MV-4-11 (cell line): ENCODE measurements at places on chromosomes 16 and 17.

DNA sequence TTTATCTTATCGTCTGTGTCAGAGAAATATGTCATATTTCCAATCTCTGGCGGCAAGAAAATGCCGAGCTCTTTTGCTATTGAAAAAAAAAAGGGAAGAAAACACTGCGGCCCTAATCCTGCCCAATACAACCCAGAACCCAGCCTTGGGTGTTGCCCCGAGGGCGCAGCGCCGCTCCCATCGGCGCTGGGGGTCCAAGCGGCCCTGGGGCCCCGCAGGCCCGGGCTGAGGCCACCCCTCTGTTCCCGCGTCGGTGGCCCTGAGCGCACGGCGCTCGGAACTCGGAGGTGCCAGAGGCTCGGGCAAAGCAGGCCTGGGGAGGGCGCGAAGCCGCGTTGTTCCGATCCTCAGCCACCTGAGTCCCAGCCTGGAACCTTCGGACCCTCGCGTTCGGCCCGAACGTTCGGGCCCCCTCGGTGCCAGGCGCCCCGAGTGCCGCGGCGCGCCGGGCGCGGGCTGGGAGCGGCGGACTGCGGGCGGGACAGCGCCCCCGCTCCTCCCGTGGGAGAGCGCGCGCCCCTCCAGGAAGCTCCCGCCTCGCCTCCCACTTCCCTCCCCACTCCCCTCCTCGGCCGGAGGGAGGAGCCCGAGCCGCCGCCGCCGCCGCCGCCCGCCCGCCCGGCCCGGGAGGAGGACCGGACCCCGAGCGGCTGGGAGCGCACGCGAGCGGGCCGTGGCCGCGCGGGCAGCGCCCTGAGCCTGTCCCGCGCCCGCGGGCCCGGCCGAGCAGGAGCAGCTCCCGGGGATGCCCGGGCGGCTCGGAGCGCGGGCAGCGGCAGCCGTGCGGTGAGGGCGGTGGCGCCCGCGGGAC lies at the start of gene CPNE2:
CPNE2 (plus strand) TSS at position 609 of the 811 bp plus-strand sequence. CDS start 18,160 bp downstream, outside the sequence.
- DNase-seq, result peak; percentile 32

- no peak for DNase-seq
These were observed 78.5 kb downstream of the RAB11FIP4 start for GRCh38 chr17:31469959-31470358.

DNA sequence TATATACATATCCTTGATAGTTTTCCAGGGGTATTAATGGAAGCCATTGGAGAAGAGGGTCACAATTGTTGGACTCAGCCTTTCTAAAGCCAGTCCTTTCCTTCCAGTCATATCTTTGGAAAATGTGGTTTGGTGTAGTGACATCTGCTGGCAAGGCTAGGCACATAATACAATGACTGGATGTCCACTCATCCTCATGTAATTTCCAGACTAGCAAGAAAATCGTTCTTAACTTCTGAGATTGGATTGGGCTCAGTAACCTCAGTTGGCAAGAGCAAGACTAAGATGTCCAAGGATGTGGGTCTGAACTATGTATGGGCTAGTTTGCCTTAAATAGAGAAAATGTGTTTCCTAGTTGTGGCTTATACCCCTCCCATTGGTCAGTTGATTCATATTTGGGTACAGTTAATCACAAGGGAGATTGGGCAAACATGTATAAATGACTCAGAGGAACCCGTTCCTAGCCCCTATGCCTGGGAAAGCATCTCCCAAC lies 8.7 kb upstream of the KAT7 start:
- peak; percentile 77 for DNase-seq

DNA sequence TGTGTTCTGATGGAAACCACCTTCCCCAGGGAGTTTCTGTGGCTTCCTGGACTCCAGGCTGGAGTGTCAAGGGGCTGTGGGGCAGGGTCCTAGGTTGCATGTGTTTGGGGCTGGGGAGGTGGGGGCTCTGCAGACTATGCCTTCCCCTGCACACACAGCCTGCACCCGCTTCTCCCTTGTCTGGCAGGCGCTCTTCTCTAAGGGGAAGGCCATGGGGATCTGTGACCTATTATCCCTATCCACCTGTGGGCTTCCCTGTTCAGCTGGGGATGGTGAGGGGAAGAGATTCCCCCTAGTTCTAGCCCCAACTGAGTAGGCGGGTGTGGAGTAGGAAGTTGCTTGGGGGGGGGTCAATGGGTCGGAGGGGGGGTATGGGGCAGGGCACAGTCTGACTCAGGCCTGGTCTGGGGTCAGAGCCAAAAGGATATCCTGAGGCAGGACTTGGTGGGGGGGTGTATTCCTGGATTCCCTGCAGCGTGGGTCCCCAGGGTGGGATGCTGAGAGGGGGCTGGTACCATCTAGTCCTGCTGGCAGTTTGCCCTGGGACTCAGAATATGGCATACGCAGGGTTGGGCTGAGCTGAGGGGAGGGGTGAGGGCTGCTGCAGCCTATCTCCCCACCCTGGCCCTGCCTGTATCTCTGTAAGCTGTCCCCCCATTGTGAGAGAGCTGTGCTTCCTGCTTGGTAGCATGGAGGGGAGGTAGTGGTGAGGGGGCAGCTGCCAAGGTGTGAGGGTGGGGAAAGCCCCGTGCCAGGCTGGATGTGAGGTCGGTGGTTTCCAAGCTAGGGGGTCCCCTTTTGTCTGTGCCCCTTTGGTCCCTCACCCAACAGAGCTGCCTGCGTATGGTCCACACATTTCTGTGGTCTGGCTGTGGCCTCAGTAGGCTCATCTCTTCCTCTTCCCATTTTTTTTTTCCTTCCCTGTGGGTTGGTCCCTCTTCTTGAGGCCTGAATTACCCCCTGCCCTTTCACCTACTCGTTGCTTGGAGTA lies 14.7 kb downstream of the RARA start:
- DNase-seq, result peak; percentile 69

- DNase-seq, result no peak
These were observed 34.6 kb upstream of the MYOCD start for GRCh38 chr17:12631076-12631475.

- no peak for DNase-seq
These were observed 100.7 kb upstream of the CHMP6 start for GRCh38 chr17:80890921-80891396.

- DNase-seq, result peak; percentile 67
These were observed 22.8 kb upstream of the PVALEF start for GRCh38 chr17:81142301-81143199.

- peak; percentile 81 for DNase-seq
These were observed 14.2 kb downstream of the SNX20 start for GRCh38 chr16:50666658-50667496.

DNA sequence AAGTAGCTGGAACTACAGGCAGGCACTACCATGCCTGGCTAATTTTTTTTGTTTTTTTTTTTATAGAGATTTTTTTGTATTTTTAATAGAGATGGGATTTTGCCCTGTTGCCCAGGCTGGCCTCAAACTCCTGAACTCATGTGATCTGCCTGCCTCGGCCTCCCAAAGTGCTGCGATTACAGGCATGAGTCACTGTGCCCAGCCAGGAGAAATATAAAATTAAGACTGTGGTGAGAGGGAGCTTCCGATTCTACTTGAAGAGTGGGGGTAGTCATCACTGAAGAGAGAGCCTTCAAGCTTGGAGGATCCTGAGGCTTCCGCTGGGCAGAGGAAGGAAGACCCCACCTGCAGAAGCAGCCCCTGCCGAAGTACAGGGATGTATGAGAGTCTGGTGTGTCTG lies 34.4 kb upstream of the RGS9 start:
- peak; percentile 41 for DNase-seq

DNA sequence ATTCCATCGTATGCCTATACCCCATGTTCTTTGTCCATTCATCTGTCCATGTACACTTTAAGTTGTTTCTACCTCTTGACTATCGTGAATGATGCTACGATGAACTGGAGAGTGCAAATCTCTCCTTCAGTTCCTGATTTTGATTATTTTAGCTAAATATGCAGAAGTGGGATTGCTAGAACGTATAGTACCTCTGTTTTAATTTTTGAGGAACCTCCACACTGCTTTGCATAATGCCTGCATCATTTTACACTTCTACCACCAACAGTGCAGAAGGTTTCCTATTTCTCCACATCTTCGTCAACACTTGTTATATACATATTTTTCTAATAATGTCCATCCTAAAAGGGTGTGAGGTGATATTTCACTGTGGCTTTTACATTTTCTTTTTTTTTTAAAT lies 43.9 kb downstream of the SDR42E1 start:
- peak; percentile 55 for DNase-seq

- DNase-seq, result no peak
These were observed 16.7 kb upstream of the DHRS11 start for GRCh38 chr17:36575028-36575427.

DNA sequence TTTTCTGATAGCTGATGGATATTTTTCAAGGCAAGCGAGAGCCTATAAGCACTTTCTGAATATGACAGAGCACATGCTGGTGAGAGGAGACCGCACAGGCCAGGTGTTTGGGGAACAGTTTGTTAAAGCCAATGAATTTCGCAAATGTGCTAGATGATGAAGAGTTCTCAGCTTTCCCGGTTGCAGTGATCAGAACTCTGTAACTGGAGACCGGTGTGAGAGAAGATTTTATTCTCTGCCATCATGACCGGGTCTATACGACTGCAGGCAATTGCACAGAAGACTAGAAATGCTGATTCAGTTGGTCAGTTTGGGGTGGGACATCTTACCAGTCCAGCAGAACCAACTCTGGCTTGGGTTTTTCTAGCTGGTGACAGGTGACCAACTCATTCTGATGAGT lies 25.4 kb downstream of the SMTNL2 start:
- DNase-seq, result no peak

DNA sequence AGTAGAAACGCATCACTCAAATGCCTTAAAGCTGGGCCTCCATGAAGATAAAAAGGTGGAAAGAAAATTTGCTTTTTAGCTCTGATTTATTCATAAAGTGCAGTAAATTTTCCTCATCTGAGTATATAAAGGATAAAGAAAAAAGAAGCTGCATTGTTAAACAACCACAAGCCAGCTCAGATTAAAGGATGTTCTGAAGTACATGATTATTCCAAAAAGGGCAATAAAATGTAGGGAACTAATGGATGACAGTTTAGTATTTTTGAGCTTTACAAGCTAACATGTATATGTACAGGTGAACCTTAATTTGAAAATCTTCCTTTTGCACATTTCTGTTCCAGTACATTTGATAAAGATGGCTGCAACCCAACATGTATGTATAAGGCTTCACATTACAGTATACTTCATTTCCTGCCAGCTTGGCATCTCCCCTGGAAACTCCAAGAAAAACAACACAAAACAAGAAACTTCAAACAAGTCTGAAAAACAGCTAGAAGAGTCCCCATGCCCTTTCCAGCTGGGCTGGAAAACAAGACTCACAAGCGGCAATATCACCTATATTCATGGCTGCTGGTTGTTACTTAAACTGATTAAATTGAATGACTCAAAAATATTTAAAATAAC lies 225.7 kb downstream of the CEP112 start:
- DNase-seq, result no peak

DNA sequence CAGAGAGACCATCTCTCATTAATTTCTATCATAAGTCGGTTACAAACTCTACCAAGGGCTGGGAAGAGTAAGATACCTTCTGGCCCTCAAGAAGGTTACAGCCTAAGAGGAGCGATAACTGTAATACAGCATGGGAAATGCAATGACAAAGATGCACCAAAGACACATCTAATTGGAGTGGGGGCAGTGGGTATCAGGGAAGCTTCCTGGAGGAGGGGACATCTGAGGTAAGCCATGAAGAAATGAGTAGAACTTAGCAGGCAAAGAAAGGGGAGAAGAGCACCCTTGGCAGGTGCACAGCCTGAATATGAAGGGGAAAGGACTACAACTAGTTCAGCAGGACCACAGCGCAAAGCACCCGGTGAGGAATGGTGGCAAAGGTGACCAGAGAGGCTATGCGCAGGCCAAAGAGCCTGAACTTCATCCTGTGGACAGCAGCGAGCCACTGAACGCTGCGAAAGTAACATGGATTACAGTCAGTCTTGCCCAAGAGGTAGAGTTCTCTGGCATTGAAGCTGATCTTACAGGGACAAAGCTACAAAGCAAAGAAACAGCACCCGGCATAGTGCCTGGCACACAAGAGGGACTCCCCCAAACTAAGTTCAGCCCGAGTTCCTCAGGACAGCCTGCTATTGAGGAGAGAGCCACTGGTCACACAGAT lies 2.8 kb downstream of the TBC1D10B start:
- no peak for DNase-seq

GRCh38 chr17:72609501-72609900 lies 483.0 kb downstream of the SLC39A11 start:
- no peak for DNase-seq

DNA sequence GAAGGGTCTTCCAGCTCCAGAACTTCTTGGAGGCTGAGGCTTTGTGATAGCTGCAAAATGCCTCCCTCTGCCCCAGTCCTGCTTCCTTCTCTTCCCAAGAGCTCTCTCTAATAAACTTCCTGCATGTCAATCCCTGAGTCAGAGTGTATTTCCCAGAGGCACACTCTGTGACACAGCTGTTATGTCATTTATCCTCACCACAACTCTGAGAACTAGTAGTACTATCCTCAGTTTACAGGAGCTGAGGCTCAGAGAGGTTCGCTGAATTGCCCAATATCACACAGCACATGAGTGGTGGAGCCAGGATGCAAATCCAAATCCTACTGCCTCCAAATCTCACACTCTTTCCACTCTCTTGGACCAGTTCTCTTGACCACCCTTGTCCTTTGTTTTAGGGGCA lies 20.0 kb downstream of the UNC45B start:
- no peak for DNase-seq

DNA sequence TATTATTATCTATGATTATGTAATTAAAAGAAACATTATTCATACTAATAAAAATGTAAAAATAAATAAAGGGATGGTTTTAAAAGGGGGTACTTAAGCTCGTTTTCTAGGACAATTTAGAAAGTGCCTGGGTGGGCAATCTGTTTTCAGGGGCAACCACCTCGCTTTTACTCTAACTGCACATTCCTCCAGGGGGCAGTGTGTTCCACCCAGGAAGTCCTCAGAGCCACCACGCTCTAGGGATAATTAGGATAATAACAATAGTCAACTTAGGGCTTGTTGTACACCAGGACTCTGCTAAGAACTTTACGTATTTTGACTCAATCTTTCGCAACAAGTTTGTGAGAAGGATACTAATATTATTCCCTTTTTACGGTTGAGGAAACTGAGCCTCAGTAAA lies 396.7 kb upstream of the MAF start:
- no peak for DNase-seq

DNA sequence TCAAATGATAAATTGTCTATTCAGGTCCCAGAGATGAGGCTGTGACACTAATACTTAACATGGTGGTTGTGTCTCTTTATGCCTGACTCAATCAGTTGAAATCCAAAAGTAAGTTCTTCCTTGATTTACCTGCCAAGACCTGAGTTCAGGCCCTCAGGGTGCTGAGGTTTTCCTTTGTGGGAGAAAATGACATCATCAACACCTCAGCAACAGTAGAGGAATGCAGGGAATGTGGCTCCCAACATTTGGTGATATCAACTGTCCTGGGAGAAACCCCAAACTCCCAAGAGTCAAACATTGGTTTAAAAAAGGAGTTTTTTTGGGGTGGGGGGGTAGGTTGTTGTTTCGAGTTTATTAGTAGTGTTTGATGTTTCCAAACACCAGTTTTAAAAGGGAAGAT lies 14.7 kb downstream of the RNF43 start:
- DNase-seq, result no peak

DNA sequence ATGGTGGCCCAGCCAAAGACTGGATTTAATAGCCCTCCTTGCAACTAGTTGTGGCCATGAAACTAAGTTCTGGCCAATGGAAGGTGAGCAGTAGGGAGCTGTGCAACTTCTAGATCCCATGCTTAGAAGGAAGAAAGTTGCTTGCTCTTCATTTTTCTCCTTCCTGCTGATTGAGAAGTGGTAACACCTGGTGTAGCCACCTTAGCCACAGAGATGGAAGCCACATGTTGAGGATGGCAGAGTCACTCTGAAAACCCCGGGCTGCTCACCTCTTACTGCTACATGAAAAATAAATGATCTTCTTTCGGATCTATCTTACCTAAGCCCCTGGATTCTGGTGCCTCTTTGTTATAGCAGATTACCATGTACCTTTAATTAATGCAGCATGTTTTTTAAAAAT lies 10.3 kb upstream of the ATP5MC1 start:
- no peak for DNase-seq
